ENCODE measurements at places on chromosomes 16 and 17.

DNA sequence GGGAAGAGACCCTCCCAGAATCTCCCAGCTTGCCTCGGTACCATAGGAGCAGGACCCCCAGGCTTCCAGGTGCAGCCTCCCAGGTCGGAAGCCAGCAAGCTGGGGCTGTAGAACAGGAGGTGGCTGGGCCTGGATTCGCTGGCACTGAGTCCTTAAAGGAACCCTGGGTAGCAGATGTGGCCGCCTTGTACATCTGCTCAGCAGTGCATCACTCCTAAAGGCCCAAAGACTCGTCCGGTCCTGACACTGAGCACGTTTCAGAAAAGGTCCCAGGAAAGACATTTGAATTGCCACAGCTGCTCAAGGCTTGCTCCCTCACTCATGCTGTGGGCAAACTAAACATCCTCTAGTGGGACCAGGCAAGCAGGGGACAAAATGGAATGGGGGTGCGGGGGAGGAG lies 172.8 kb downstream of the RAB11FIP4 start:
- DNase-seq, result no peak

DNA sequence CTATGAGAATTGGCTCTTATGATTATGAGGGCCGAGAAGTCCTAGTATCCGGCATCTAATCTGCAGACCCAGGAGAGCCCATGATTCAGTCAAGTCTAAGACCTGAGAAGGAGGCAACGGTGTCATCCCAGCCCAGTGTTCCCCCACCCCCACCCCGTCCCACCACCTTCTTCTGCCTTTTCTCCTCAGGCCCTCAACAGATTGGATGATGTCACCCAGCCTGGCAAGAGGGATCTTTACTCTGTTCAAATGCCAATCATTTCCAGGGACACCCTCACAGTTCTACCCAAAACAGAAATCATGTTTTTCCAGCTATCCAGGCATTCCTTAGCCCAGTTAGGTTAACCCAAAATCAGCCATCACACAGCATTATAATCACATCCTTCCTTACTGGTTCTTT lies 10.0 kb upstream of the GAA start:
- no peak for DNase-seq

DNA sequence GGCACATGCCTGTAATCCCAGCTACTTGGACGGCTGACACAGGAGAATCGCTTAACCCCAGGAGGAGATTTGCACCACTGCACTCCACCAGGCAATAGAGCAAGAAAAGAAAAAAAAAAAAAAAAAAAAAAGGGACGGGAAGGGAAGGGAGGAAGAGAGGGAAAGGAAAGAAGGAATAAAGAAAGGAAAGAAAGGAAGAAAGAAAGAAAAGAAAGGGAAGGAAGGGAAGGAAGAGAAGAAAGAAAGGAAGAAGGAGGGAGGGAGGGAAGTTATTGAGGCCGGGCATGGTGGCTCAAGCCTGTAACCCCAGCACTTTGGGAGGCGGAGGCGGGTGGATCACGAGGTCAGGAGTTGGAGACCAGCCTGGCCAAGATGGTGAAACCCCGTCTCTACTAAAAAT lies 50.4 kb upstream of the STAC2 start:
- no peak for DNase-seq

DNA sequence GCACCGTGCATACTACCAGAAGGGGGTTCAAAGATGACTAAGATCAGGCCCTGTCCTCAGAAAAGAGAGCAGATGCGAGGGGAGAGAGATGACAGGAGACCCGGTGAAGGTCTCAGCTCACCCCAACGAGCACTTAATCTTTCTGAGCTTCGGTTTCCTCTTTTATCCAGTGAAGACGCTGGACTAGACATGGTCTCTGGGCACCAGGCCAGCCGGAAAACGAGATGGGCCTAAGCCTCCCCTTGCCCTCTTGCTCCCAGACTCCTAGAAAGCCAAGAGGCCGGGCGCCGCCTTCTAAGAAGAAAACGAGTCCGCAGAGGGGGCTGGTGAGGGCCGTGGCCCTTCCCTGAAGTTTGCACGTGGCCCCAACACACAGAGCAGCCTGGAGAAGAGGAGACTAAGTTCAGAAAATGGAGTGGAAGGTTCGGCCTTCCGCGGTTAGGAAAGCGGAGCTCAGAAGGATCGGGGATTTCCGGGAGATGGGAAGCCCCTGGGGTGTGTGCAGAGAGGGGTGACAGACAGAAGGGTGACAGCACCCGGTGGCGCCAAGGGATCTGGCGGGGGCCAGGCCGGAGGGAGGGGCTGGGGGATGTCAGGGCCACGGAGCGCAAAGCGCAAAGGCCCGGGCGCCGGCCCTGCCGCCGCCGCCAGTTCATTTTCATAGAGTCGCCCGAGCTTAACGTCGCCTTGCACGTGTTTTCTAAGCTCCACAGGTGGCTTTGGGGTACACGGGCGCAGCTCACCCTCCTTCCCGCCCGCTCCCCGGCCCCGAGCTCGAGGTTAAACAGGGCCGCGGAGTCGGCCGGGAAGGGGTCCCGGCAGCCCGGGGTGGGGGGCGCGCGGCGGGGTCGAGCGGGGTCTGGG lies 42.1 kb upstream of the BHLHA9 start:
- peak; percentile 23 for DNase-seq

DNA sequence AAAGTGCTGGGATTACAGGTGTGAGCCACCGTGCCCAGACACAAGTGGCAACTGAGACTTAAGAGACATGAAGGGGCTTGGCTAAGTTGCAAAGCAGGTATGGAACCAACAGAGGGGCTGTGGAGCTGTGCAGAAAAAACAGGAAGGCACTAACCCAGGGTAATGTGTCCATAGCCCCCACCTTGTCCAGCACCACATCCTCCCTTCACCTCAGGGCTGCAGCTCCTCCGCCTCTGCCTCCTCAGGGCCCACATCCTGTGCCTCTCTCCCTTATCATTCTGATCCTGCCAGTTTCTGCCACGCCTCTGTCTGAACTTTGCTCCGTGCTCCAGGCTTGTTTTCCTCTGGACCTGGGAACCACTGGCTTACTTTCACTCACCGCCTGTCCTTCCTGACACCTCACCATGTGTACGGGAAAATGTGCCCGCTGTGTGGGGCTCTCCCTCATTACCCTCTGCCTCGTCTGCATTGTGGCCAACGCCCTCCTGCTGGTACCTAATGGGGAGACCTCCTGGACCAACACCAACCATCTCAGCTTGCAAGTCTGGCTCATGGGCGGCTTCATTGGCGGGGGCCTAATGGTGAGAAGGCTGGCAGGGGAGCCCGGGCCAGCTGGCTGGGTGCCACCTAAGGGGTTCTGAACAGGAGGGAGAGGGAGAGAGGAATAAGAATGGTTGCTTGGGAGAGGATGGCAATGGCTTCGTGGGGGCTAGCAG lies at the start of gene TM4SF5:
Gene TM4SF5 (plus strand): TSS at position 368 of the 716 bp plus-strand sequence. CDS start 37 bp downstream, at position 405.
- no peak for DNase-seq

GRCh38 chr16:69204172-69204571 lies 17.2 kb downstream of the SNTB2 start:
- no peak for DNase-seq

DNA sequence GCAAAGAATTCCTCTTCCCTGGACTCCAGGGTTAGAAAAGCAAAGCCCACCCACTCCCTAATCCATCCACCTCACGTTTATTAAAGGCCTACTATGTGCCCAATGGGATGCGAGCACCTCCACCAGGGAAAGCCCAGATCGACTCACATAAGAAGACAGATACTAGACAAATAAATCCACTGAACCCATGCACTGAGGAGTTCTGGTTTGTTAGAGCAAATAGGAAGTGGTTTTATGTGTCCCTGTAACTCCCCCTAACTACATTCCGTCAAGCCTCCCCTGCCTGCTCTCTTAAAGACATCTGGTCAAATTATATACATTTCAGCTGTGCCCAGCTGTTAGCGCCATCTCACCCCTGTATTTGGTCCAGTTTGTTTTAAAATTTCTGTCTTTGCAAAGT lies 218.5 kb upstream of the RPL38 start:
- DNase-seq, result no peak

- DNase-seq, result peak; percentile 60
These were observed 333 bp upstream of the NOG start for GRCh38 chr17:56593086-56593645.

GRCh38 chr16:88264641-88265285 lies 118.0 kb upstream of the ZNF469 start:
- peak; percentile 72 for DNase-seq

- peak; percentile 43 for DNase-seq
These were observed 1.1 kb downstream of the SLC12A4 start for GRCh38 chr16:67967183-67967957.

GRCh38 chr17:50593321-50593720 lies 32.8 kb downstream of the CACNA1G start:
- DNase-seq, result no peak

DNA sequence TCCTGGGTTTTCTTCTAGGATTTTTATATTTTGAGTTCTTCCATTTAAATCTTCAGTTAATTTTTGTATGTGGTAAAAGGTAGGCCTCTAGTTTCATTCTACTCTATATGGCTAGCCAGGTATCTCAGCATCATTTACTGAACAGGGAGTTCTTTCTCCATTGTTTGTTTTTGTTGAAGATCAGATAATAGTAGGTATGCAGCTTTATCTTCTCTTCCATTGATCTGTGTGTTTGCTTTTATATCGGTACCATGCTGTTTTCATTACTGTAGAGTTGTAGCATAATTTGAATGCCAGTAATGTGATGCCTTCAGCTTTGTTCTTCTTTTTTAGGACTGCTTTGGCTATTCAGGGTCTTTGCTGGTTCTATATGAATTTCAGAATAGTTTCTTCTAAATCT lies 77.3 kb downstream of the USP22 start:
- DNase-seq, result no peak

GRCh38 chr17:6461792-6462524 lies 17.7 kb downstream of the PIMREG start:
- DNase-seq, result peak; percentile 58

DNA sequence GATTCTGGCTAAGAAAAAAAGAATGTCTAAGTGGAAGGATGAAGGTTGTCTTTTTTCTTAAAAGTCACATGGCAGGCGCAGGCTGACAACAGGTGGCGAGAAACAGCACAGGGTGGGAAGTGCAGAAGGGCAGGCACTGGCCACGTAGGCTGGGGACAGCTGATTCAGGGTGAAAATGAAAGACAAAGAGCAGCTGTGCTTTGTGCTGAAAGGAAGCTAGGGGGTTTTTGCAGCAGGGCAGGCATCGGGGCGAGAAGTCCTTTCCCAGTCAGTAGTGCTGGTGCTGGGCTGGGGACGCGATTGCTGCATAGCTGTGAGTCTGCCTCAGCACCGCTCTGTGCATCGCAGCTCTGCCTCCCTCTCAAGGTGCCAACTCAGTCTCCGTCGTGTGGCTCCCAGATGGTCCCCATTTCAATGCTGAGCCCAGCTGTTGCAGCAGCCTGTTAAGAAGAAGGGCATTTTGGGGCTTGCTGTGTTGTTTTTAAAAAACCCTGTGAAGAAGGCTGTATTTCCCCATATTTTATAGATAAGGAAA lies 183.1 kb upstream of the CCL2 start:
- no peak for DNase-seq

DNA sequence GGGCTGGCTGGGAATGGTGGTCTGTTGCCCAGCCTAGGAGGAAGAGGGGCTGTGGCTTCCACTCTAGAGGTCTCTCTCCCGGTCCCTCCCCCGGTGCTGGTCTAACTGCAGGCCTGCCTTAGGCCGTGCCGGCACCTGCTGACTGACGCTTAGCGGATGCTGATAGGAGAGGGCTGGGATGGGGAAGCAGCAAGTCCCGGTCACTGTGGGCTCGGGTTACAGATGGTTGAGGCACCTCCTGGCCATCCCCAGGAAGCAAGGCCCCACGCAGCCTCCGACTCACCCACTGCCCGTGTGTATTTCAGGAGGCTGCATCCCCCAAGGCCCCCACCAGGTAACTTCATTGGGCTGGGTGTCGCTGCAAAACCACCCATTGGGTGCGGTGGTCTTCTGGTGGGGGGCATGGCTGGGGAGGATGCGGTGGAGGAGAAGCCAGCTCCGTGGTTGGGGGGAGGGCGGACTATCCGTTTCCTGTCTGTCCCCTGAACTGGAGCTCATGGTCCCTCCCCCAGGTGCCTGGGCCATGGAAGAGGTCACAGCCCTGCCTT lies 278.9 kb downstream of the SEC14L1 start:
- no peak for DNase-seq

DNA sequence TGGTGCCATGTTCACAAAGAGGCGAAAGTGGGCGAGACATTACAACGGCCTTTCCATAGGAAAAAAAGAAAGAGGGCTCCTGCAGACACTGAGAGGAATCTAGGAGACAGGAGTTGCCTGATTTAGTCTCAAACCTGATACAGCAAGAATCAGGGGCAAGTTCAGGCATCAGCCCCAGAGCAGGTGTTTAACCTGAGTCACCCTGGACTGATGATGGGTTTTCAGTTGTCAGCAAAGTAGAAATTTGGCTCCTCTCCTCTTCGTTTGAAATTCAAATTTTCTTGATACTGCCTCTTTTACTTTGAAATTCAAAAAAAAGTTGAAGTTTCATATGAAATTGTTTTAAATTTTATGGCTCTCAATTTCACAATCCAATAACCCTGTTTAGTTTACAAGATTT lies 189.5 kb downstream of the ABCC12 start:
- DNase-seq, result no peak

DNA sequence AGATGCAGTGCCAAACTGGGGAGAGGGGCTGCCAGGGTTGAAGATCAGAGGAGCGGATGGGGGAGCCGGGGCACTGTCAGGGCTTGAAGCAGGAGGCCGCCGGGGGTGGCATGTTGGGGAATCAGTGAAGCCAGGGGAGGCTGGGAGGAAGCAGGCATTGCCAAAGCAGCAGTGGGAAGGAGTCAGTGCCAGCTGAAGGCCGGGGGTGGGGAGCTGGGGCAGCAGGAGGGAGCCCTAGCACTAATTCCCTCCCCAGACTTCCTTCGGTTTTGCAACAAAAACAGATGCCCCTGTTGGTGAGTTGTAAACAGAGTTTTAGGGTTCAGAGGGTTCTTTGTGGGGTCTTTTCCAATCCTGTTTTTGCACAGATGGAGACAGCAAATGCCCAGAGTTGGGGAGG lies 10.9 kb upstream of the TAC4 start:
- DNase-seq, result no peak

DNA sequence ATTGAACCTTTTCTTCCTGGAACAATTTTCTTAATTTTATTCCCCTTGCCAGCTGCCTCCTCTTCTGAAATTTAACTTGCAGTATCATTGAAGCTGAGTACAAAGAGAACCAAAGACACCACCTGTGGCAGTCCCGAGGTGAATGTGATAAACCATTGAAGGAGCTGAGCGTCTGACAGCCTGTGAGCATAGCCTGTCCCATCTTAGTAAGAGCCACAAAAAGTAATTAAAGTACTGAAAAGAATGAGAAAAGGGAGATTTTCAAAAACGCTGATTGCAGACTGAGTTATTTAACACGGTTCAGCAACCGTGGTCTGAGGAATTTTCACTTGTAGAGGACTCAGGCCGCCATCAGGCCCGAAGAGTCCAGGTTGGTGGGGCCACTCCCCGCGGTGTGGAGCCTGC lies 27.2 kb upstream of the ST6GALNAC1 start:
- DNase-seq, result no peak

DNA sequence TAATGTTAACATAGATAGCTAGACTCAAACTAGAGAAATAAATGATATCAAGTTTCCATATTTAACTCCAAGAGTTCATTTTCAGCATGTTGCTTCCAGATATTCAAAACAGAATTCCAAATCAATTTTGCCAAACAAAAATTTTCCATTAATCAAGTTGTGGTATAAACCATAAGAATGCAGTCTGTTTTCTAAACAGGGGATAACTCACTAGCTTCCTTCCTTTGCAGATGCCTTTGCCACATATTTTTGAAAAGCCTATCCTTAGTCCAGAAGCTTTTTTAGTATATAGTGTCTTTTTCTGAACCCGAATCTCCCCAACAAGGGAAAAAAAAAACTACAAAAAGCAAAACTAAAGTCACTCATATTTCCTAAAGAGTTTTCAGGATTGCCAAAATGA lies 61.5 kb downstream of the HELZ start:
- DNase-seq, result no peak

GRCh38 chr17:82560252-82560642 lies 40.7 kb downstream of the FOXK2 start:
- no peak for DNase-seq
